ENCODE measurements at places on chromosomes 11 and 22.

DNA sequence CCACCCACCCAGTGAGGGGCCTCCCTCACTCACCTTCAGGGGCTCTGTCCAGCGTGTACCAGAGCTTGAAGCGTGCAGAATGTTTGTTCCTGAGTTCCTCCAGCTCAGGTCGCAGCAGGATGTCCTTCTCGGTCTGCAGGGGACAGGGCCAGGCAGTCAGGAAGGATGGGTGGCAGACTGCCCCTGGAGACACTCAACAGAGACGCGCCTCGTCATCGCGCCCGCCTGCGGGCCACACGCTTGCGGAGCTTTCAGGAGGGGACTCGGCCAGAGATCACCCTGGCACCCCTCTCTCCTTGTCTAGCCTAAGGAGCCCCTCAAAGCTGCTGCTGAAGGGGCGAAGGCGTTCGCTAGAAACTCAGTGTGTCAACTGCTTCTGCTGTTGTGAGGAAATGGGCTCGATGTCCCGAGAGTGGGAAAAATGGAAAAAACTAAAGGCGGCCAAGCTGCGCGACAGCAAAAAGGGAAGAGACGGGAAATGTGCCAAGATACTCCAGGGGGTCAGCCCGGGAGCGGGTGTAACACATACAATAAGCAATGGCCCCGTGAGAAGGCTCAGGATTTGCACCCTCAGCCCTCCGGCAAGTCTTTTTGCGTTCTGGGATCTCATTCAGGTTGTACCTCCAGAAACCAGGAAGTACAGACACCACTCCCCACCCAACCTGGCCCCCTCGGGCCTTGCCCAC, 9.2 kb upstream of the POLDIP3 start:
- DNase-seq = peak; percentile 8

GRCh38 chr11:8296038-8296649, 32.5 kb upstream of the LMO1 start:
- no peak for DNase-seq

GRCh38 chr11:48081151-48082010, 101.0 kb downstream of the PTPRJ start:
- peak; percentile 90 for DNase-seq

DNA sequence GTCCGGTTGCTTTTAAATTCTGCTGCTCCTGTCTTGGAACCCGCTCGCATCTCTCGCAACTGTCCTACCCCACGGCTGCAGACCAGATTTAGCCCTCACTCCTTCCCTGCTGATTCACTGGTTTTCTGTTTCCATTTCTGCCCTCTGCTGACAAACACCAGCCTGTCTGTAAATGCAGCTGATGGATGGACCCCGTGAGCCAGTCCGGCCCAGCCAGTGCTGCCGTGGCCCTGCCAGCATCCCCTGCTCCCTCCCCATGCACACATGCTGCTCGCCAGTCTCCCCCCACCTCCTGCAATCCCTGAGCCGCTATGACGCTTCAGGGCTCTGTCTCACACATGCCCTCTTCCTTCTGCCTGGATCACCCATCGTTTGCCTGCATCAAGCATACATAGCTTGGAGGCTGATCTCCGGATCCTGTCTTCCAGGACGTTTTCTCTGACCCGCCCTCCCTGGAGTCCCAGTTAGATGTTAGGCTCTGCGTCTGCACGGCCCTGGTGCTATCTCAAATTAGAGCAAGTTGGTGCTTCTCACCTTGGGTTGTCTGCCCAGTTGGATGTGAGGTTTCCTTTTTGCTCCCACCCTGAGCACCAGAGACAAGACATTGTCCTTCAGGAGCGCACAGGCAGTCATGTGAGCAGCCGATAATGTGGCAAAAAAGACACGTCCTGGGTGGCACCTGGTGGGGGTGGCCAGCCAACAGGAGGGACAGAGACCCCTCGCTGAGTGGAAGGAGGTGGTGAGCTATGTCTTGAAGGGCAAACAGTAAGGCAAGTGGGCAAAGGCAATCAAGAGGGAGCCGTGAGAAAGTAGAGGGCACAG, 4.3 kb upstream of the ACR start:
- no peak for DNase-seq

DNA sequence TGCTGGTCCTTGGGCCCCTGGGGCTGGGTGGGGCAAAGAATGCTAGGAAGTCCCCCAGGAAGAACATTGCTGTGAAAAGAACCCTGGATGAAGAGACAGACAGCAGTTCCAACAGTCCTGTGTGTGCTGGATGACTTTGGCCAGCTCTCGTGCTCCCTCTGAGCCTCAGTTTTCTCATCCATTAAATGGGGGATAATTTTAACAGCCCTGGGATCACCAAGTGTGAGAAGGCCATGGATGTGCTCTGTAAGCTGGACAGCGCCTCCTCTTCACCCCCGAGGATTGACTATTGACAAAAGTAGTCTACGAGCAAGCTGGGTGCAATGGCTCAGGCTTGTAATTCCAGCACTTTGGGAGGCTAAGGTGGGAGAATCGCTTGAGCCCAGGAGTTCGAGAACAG, 2.5 kb downstream of the LARGE2 start:
- DNase-seq = no peak

DNA sequence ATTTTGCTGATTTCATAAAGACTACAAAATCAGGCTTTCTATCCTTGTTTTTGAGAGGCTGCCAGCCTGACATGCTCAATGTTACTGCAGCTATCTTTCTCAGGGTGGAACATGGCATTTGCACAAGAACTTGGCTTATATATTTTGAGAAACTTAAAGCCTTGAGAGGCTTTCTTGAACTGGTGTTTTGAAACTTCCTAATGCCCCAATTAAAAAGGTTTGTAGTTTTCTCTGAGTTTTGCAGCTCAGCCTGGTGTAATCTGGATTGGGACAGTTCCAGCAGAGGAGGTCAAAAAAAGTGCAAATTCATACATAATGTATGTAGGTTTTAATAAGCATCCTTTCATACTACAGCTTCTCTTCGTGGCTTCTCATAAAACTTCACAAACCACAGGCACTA, 223.4 kb downstream of the FAM76B start:
- DNase-seq = no peak

DNA sequence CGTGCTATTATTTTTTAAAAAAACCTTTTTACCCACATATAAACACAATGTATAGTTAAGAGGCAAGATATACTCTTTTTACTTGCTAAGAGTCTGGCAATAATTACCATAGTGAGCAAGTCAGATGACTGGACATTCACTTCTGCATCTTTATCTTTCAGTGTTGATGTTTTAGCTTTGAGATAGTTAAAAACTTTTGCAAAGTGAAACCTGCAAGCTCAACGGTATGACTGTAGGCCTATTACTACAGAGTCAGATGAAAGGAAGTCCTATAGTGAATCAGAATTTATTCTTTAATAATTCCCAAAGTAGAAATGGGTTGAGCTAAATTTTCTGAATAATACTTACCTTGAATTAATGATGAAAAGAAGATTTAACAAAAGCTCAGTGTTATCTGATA, 236.7 kb upstream of the CCDC90B start:
- no peak for DNase-seq

- DNase-seq = no peak
Observed at GRCh38 chr11:47398011-47398410, 10.4 kb upstream of the SLC39A13 start.

GRCh38 chr11:61639816-61640443, 40.3 kb upstream of the DAGLA start:
- DNase-seq = peak; percentile 29

DNA sequence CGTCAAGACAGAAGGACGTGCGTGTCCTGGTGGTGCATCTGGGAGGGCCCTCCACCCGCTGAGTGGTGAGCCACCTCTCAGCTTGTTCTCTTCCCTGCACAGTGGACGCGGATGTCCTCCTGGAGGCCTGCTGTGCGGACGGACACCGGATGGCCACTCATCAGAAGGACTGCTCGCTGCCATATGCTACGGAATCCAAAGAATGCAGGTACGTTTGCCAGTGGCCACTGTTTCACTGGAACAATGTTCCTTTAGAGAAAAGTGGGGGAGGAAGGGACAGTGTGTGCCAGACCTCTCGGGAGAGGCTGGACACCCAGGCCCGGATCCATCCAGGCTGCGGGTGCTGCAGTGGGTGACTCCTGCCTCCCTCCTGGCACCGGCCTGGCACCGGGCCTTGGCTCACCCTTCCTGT, 15.9 kb downstream of the FBLN1 start:
- DNase-seq = peak; percentile 54

DNA sequence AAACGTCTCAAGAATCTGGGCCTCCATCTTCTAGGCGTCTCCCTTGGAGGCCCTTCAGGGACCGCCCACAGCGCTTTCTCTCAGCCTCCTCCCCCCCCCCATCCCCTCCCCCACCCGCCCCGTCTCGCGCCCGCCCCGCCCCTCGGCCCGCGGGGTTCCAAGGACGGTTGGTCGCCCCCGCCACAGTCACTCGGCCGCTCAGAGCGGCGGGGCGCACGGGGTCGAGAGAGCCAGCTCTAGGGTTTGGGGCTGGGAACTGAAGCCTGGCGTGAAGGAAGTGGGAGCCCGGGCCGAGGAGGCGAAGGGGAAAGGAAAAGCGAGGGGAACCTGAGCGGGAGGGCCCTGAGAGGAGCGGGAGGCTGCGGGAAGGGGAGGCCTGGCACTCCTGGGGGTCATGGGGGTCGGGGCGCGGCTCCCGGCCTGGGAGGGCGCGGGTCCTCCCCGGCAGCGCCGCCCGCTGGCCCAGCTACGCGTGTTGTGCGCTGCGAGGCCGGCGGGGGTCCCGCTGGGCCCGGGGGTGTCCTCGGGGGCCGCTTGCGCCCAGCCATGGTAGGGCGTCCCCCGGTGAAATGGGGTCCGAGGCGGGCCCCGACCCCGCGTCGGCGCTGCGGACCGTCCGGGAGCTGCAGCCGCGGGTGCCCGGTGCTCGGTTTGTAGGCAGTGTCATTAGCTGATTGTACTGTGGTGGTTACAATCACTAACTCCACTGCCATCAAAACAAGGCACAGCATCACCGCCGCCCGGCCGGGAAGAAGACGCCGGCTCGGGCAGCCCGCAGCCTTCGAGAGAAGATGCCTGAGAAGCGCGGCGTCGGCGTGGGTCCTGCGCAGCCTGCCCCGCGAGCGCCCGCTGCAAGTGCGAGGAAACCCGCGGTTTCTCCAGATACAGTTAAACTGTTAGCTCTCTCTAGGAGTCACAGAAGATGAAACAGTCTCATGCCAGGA, at the start of gene BTG4:
Gene BTG4, minus strand, starts transcription at position 91 of the 944 bp plus-strand sequence. CDS start 13,610 bp downstream, outside the sequence.
- DNase-seq = no peak

- DNase-seq = no peak
Observed at GRCh38 chr11:120969993-120970392, 53.9 kb upstream of the TBCEL start.

DNA sequence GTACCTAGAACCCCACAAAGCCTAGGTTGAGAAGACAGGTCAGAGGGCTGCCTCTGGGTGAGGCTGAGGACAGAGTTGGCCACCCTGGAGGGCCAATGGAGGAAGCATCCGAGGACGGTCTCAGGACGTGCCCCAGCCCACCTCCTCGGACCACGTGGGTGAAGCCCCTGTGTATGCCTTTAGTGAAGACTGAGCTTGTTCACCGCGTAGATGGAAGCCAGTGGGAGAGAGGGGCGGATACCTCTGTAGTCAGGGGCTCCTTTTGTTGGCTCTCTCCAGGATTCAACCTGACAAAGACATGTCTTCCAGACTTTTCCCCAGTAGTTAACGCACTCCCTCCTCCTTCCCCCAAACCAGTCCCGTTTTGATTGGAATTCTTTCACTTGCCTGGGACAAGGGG, 110.7 kb downstream of the ZBTB16 start:
- no peak for DNase-seq

GRCh38 chr11:6568191-6568918, 35.1 kb downstream of the RRP8 start:
- peak; percentile 73 for DNase-seq

DNA sequence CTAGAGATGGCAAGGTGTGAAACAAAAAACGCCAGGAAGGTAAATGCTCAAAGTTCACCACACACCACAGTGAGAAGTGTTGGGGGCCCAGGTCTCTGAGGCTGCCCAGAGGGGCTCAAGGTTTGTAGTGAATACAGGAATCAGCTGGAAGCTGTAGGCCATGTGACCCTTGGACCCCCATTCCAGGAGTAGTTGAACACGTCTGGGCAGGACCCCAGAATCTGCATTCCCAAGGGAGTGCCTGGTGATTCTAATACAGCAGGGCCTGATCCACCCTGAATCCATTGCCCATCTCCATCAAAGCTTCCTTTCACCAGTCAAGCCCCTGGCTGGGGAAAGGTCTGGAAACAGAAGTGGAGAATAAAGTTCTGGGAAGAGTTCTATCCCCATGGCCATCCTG, 70.8 kb upstream of the B3GAT1 start:
- DNase-seq = no peak

DNA sequence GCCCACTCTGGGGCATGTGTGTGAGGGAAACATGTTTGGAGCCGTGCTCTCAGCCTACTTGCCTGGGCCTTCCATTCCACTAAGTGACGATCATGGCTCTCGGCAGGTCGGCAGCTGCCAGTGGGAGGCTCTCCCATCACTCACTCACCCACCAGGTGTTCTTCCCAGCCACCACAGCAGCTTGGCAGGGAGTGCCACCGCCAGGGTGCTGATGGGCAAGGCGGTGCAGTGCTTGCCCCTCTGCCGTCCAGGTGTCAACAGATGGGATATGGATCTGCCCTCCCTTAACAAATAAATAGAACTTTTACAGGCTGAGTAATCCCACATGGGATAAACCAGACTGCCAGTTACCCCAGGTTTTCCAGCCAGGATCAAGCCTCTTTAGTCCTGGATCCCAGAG, 205.5 kb upstream of the TMEM45B start:
- no peak for DNase-seq

GRCh38 chr22:28802595-28803123, 2.3 kb upstream of the XBP1 start:
- no peak for DNase-seq

DNA sequence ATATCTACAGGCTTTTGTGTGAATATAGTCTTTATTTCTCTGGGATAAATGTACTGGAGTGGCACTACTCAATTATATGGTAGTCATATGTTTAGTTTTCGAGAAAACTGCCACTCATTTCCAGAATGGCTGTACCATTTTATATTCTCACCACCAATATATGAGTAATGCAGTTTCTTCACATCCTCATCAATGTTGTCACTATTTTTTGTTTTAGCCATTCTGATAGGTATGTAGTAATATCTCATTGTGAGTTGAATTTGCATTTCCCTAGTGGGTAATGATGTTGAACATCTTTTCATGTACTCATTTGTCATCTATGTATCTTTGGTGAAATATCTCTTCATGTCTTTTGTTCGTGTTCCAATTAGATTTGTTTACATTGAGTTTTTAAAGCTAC, 18.0 kb downstream of the ACRV1 start:
- DNase-seq = no peak

GRCh38 chr11:121886996-121887395, 229.0 kb downstream of the BLID start:
- no peak for DNase-seq

GRCh38 chr11:16605389-16605893, 133.0 kb upstream of the C11orf58 start:
- DNase-seq = peak; percentile 40

DNA sequence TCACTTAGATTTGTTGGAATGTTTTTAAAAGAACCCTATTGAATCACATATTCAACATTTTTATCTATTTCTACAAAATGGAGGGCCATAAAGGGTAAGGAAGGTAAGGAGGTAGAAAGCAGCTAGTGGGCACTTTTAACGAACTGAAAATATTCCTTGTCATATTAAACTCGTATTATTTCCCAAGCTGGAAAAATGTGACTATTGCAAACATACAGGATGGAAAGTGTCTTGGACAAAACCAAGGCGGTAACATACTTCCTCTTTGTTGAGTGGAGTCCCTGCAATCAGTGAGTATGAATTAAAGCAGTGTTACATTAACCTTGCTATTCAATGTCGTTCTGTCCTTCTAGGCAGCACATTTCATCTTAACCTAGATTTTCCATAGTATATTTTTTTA, 165.6 kb downstream of the RCN1 start:
- no peak for DNase-seq

- DNase-seq = no peak
Observed at GRCh38 chr11:27470166-27470565, 2.4 kb downstream of the LGR4 start.

GRCh38 chr11:35239471-35240075, 100.6 kb downstream of the CD44 start:
- no peak for DNase-seq
